MM.1S (cell line): ENCODE measurements at places on chromosomes 3 and 15.

DNA sequence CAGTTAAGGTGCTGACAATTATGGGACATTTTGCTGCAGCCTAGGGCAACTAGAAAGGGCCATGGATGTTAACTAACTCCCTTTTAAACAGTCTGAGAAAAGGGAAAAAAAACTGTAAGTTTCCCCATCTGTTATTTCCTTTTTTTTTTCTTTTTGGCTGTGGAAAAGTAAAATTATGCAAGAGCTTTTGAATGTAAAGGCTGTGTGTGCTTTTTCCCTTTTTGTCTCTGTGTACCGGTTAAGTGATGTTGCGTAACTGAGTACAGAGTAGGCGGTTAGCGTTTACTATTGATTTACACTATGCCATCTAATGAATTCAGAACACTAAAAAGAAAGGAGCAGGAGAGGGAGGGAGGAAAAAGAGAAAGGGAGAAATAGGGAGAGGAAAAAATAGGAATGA lies 403.6 kb downstream of the TIGIT start:
- DNase-seq: no peak

DNA sequence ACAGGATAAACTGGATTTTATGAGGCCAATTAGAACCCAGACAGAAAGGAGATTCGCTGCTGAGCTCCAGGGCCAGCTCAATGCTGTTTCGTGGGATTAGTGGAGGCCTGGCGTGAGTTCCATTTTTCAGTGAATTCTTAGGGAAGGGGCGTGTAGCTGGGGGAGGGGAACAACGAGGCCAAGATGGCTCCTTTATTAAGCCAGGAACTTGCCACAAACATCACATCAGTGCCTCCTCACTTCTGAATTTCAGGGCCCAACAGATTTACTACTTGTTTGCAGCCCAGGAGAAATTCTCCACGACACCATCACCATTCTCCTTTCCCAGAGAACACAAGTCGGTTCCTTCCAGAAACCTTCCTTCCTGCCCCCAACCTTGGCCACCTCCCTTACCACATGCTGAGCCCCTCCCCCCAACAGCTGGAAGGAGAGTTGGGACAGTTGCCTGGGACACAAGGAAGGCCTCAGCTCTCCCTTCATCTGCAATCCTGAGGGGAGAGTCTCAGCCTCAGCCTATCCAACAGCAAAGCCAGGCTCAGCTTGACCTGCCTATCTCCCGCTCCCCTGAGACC lies 5.8 kb downstream of the IGDCC4 start:
- no peak for DNase-seq

DNA sequence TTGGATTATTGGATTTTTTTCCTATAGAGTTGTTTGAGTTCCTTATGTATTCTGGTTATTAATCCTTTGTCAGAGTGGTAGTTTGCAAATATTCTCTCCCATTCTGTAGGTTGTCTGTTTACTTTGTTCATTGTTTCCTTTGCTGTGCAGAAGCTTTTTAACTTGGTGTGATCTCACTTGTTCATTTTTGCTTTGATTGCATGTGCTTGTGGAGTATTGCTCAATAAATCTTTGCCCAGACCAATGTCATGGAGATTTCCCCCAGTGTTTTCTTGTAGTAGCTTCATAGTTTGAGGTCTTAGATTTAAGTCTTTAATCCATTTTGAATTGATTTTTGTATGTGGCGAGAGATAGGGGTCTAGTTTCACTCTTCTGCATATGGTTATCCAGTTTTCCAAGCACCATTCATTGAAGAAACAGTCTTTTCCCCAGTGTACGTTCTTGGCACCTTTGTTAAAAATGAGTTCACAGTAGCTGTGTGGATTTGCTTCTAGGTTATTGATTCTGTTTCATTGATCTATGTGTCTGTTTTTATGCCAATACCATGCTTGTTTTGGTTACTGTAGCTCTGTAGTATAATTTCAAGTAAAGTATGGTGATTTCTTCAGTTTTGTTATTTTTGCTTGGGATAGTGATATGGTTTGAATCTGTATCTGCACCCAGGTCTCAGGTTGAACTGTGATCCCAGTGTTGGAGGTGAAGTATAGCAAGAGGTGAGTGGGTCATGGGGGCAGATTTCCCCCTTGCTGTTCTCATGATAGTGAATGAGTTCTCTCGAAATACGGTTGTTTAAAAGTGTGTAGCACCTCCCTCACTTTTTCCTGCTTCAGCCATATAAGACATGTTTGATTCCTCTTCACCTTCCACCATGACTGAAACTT lies 46.1 kb upstream of the TNFSF10 start:
- no peak for DNase-seq

DNA sequence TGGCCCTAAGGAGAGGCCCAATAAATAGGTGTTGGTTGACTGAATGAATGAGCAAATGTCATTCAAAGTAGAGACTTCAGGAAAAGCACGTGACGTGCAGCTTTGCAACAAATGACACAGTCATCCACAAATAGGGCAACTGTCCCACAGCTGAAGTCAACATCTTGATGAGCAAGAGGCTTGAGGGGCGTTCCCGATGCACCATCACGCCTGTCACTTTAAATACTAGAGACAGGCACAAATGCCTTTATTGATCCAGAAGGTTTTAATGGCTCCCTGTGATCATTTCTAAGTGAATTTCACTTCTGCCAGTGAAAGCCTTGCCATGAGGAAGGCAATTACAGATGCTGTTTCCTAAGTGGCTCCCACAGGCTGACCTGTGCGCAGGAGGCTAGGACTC lies 43.6 kb downstream of the ABTB1 start:
- no peak for DNase-seq

- DNase-seq: no peak
Observed at GRCh38 chr15:51576911-51577500, 45.6 kb downstream of the DMXL2 start.

- DNase-seq: no peak
Observed at GRCh38 chr3:184164648-184165330, 9.6 kb downstream of the DVL3 start.

DNA sequence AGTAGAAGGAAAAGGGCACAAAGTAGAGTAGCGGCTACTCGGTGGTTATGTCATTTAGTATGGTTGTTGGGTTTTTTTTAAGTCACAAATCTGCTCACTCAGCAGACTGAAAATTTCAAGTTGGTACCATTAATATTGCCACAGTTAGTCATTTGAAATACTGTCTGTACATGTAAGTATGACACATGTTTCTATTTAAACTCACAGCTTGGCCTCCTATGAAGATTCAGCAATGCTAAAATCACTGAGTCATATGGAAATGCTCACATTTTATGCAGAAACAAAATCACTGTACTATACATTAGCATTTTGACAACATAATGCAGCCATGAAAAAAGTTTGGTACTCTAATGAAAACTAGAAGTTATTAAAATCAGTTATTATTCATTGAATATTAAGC lies 571.9 kb downstream of the TAFA4 start:
- DNase-seq: no peak

DNA sequence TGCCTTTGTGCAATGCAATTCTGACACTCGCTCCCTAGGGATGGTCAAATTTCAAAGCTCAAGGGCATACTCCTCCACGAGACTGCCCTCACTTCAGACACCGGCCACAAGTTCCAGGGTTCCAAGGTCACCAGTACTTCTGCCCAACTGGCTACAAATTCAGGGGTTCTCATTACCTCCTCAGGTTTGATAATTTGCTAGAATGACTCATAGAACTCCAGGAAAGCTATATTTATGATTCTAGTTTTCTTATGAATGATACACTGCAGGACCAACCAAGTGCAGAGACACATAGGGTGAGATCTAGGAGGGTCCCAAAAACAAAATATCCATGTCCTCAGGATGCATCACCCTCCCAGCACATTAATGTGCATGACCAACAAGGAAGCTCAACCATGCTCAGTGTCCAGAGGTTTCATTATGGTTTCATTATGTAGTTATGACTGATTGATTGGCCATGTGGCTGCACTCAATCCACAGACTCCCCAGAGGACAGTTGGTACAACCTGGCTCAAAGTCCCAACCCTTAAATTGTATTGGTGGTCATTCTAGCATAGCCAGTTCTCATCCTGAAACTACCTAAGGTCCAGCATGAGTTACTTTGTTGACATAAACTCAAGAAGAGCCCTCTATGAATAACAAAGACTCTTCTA lies 170.4 kb upstream of the LRRN1 start:
- DNase-seq: no peak

- no peak for DNase-seq
Observed at GRCh38 chr3:196016485-196016884, 65.4 kb downstream of the TFRC start.

- peak; percentile 76 for DNase-seq
Observed at GRCh38 chr3:42025370-42026138, 63.7 kb upstream of the ULK4 start.

DNA sequence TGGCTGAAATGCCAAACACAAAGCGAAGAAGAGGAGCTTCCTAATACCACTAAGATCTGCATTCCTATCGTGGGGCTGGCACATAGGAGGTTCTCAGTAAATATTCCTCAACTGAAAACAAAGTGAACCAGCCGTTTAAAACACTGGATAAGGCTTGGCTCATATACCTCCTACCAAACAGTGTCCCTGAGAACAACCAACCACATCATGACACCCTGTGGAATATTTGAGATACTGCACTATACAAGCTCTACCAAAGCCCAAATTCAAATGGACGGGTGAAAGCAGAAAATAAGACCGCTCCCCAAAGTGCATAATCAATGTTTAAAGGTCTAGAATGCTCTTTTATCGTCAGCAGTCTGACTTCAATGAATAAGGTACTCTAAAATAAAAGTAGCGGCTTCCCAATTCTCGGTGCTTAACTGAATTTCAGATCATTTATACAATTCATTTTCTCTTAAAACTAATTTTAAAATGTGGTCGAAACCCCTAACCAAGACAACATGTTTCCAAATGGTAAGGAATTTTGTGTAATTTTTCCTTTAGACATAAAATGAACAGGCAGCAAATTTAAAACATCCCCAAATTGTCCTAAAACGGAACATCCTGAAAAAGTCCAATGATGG lies 425.8 kb downstream of the ERC2 start:
- DNase-seq: peak; percentile 21

GRCh38 chr3:66236281-66236680 lies 15.5 kb downstream of the SLC25A26 start:
- DNase-seq: no peak

DNA sequence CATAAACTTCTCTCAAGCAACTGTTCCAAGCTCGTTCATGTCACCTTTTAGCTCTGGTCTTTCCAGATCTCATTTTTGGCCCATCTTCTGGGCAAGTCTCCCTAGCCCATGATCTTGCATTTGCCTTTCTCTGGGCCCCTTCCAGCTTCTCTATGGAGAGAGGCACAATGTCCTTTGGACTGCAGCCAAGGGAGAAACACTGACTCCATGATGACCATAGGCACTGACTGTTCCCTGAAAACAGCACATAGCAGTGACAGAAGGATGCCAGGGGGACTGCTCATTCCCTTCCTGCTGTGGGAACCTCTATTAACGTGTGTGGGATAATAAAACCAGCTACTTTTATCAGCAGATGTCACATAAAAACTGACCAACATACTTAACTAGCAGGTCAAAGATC lies 60.3 kb downstream of the STRIT1 start:
- DNase-seq: no peak

DNA sequence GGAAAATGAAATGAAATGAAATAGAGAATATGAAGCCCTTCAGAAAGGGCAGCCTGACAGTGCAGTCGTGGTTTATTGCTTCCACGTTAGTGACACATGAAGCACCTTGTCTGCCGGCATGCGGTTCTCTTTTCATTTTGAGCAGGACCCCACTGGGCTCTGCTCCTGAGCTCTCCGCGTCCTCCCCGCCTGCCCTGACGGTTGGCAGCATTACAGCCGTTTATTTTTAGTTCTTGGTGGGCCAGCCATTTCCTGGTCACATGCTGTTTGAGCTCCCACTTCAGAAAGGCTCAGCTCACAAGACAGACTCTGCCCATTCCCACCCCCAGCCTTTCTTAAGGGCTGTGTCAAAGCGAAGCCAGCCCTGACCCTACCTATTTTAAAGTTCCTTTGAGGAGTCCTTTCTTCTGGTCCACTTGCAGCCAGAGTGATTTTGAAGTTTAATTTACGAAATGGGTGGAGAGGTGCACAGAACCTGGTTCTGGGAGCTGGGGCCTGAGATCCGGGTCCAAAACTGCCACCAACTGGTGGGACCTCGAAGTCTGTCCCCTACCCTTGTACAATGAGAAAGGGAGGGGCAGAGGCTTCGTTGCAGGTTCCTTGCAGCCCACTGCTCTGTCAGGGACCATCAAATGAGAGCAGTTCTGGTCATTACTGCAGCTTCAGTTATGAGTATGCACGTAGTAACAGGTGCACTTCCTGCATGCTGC lies 60.1 kb downstream of the MGLL start:
- no peak for DNase-seq

DNA sequence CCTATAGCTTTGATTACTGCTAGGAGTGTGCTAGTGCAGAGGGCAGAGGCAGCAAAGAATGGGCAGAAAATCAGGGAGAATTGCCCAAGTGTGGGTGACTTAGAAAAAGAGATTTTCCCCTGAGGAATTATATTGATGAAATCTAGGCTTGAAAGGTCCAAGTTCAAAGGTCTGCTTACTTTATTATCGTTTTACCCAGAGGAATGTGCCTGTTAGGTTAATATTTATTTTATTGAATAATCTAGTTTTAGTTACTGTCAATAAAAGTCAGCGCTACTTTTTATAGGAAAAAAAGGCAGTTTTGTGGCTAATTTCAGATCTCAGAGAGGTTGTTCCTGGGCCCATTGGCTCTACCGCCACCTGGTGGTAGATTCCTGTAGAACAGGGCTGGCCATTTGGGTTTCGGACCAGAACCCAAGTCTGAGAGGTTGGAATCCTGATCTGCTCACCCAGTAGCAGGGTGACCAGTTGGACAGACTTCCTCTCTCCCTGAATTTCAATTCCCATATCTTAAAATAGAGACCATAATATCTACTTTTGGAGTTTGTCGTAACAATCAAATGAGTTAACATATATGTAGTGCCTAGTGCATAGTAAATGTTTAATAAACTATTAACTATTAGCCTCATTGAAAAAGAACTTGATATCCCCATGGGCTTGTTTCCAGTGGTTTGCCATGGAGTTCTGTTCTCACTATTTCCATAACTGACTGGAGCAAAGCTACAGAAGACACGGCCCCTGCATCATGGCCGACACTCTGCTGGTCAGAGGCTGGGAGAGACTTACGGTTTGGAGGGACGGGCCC lies 62.7 kb upstream of the ZNF148 start:
- DNase-seq: peak; percentile 48

DNA sequence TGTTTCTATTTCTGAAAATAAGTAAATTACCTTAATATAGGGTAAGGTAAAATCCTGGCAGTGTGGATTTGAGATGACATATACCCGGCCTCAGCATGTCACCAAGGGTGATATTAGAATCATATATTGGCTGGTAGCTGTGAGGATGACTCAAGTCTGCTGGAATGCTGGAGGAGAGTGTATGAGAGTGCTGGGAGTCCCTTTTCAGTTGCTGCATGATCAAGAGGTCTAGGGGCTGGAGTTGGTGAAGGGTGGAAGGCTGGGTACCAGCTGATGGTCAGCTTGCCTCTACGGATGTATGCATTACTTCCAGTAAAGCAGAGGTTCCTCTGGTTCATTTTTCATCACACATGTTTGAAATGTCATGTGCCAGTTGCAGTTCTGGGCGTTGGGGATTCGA lies 40.6 kb downstream of the SLC25A26 start:
- no peak for DNase-seq
